ENCODE measurements at places on chromosomes 11 and 22.

DNA sequence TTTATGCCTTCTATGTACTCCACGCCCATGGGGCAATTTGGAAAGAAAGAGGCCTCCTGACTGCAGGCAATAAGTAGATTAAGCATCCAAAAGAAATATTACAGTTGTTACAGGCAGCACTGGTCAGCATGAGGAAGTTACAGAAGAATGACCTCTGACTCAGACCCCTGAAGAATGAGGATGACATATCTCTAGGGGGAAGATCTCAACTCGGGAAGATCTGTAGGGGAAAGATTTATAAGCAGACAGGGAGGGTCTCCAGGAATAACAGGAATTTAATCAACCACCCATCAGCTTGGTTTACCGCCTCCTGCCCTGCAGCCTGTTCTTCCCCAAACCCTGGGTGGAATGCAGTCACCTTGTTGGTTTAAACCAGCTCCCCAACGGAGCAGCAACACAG, 58.0 kb downstream of the RCN1 start:
- H3K27ac ChIP-seq = no peak overlapping the region
- no peaks in the 10 kb centered on the region for H3K27me3 ChIP-seq
- peaks cover 3% of the 10 kb centered on the region for H3K4me1 ChIP-seq
- DNase-seq = no peak
- no peak overlapping the region for H3K4me3 ChIP-seq

- no peak for DNase-seq
- no peaks in the 10 kb centered on the region for H3K27me3 ChIP-seq
- H3K27ac ChIP-seq = peak overlapping the region; percentile 95
- peaks cover 86% of the 10 kb centered on the region for H3K4me1 ChIP-seq
- peak overlapping the region; percentile 35 for H3K4me3 ChIP-seq
Observed at GRCh38 chr22:36156119-36156514, 4.4 kb downstream of the APOL3 start.

DNA sequence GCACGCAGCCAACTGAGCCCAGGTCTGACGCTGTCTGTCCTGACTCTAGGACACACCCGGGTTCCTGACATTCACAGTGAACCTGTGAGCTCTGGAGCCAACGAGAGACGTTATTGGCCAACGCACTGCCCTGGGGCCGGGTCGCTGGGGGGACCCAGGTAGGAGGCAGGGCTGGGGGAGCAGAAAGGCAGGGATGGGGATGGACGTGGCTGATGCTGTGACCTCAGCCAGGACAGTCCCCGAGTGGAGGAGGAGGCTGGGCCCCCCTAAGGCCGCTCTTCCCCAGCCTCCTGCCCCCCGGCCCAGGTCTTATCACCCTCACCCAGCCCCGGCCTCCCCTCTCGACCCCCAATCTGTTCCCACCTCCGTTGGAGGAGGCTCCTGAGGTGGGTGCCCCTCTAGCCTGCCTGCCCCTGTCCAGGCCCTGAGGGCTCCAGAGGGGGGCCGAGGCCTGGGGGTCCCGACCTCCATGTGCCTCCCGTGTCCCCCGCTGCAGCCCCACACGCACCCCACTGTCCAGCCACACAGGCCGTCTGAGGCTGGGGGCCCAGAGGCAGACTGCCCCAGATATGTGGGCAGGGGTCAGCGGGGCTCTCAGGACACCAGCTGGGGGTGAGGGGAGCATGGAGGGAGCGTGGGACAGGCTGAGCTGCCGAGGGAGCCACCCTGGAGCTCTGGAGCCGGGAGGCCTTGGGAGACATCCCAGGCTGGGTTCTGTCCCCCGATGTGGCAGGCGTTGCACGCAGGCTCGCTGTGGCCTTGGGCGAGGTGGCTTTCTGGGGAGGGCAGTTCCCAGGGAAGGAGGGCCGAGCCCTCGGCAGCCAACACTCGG, 29.2 kb upstream of the MUC5AC start:
- H3K4me3 ChIP-seq = no peak overlapping the region
- H3K27ac ChIP-seq = no peak overlapping the region
- no peaks in the 10 kb centered on the region for H3K4me1 ChIP-seq
- no peaks in the 10 kb centered on the region for H3K36me3 ChIP-seq
- no peaks in the 10 kb centered on the region for H3K27me3 ChIP-seq
- DNase-seq = peak; percentile 70

DNA sequence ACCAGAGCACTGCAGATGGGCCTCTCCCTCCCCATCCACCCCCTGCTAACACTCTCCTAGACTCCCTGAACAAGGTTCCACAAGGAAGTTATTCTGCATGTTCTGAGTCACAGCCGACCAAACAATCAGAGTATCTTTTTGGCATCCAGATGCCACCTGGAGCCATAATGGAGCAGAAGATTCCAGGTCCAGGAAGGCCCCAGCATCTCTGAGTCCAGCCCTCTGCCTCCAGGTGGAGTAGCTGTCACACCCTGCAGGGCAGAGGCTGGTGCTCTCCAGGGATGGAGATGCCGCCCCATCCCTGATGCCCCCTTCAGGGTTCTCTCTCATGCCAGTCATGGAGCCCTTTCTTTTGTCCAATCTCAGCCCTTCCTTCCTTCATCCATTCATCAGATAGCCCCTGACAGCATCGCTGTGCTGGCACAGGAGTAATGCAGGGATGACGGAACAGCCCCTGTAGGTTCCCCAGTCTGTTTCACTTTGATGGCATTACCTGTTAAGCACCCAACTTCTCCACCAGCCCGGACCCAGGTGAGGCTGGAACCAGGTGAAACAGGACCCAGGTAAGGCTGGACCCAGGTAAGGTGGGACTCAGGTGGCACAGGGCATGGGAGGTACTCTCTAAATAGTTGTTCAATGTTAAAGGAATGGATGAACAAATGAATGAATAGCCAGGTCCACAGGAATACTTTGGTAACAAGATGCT, 20.1 kb upstream of the TSKU start:
- H3K27me3 ChIP-seq = no peaks in the 10 kb centered on the region
- no peaks in the 10 kb centered on the region for H3K36me3 ChIP-seq
- no peak overlapping the region for H3K27ac ChIP-seq
- no peak for DNase-seq

DNA sequence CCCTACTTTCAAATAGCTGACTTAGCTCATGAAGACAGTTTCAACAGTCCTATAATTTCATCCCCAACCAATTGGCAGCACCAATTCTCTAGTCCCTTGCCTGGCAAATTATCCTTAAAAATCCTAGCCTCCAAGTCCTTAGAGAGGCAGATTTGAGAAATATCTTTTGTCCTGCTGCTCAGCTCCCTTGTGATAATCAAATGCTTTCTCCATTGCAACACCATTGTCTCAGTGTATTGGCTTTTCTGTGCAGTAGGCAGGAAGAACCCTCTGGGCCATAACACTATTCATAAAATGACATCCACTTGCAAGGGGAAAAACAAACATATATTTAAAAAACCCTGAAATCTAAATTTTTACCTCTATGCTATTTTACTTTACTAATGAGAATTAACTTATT, 89.6 kb downstream of the AASDHPPT start:
- H3K27me3 ChIP-seq = no peaks in the 10 kb centered on the region
- H3K27ac ChIP-seq = no peak overlapping the region
- DNase-seq = no peak
- no peaks in the 10 kb centered on the region for H3K4me1 ChIP-seq
- no peak overlapping the region for H3K4me3 ChIP-seq
- no peaks in the 10 kb centered on the region for H3K36me3 ChIP-seq

- peak; percentile 93 for DNase-seq
- H3K27ac ChIP-seq = peak overlapping the region; percentile 94
- no peaks in the 10 kb centered on the region for H3K27me3 ChIP-seq
- peaks cover 46% of the 10 kb centered on the region for H3K36me3 ChIP-seq
- peak overlapping the region; percentile 8 for H3K4me3 ChIP-seq
Observed at GRCh38 chr11:65539744-65540289, 14.9 kb downstream of the SCYL1 start.

GRCh38 chr11:108713076-108713790, 48.4 kb downstream of the DDX10 start:
- no peak overlapping the region for H3K4me3 ChIP-seq
- no peaks in the 10 kb centered on the region for H3K4me1 ChIP-seq
- no peak for DNase-seq

GRCh38 chr22:23774114-23774921, 1.7 kb downstream of the MMP11 start:
- no peaks in the 10 kb centered on the region for H3K36me3 ChIP-seq
- H3K4me3 ChIP-seq = no peak overlapping the region
- DNase-seq = no peak
- H3K4me1 ChIP-seq = peaks cover 30% of the 10 kb centered on the region

DNA sequence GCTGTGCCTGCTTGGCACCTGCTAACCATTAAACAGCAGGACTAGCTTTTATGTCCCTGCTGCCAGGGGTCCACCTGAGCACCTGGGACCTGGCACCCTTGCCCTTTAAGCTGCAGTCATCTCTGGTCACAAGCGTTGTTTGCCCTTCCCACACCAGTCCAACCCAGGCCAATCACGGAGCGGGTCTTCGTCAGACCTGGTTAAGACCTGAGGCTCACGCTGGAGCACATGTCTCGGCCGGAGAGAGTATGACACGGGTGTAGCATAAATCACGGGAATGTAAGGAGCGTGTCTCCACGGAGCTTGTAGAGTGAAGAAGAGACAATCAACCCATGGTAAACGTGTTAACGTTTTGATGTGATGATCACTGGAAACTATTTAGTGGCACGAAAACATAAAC, 847.3 kb downstream of the BRD1 start:
- H3K4me3 ChIP-seq = no peak overlapping the region
- no peaks in the 10 kb centered on the region for H3K4me1 ChIP-seq
- no peaks in the 10 kb centered on the region for H3K27me3 ChIP-seq
- no peak for DNase-seq

GRCh38 chr11:69131644-69132300, 24.0 kb upstream of the SMIM38 start:
- no peaks in the 10 kb centered on the region for H3K27me3 ChIP-seq
- H3K4me1 ChIP-seq = peaks cover 11% of the 10 kb centered on the region
- DNase-seq = no peak
- peak overlapping the region; percentile 5 for H3K27ac ChIP-seq
- no peak overlapping the region for H3K4me3 ChIP-seq

DNA sequence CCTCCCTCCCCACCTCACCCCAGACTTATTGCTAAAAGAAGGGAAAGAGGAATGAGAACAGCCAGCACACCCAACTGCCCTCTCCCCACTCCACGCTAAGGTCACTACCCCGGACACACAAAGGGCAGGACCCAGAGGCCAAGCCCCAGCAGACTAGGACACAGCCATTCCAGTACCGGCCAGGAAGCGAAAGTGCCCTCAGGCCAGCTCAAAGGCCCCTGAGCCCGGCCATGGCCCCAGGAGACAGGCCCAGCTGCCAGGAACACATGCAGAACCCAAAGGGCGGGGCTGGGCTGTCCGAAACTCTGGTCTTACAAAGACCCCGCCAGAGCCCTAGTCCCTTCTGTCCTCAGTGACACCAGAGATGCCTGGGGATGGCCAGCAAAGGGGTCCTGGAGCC, 5.5 kb downstream of the RCOR2 start:
- DNase-seq = no peak
- H3K27ac ChIP-seq = no peak overlapping the region
- peaks cover 37% of the 10 kb centered on the region for H3K36me3 ChIP-seq
- peaks cover 7% of the 10 kb centered on the region for H3K4me1 ChIP-seq
- no peak overlapping the region for H3K4me3 ChIP-seq

DNA sequence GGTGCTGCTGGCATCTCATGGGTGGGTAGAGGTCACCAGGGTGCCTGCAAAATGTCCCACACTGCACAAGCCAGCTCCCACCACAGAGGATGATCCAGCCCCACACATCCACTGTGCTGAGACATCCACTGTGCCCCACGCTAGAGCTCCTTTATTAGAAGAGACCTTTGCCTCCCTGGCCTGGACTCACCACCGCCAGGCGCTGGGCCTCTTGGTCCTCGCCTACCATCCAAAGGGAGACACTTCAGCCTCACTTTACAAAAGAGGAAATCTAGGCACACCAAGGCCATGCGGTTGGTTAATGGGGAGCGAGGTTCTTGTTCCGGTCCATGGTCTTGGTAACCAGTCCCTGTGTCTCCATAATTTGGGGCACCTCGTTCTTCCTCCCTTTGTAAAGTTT, 3.4 kb upstream of the ANO1 start:
- H3K36me3 ChIP-seq = no peaks in the 10 kb centered on the region
- no peak overlapping the region for H3K4me3 ChIP-seq
- DNase-seq = peak; percentile 15
- H3K27me3 ChIP-seq = no peaks in the 10 kb centered on the region
- no peak overlapping the region for H3K27ac ChIP-seq

DNA sequence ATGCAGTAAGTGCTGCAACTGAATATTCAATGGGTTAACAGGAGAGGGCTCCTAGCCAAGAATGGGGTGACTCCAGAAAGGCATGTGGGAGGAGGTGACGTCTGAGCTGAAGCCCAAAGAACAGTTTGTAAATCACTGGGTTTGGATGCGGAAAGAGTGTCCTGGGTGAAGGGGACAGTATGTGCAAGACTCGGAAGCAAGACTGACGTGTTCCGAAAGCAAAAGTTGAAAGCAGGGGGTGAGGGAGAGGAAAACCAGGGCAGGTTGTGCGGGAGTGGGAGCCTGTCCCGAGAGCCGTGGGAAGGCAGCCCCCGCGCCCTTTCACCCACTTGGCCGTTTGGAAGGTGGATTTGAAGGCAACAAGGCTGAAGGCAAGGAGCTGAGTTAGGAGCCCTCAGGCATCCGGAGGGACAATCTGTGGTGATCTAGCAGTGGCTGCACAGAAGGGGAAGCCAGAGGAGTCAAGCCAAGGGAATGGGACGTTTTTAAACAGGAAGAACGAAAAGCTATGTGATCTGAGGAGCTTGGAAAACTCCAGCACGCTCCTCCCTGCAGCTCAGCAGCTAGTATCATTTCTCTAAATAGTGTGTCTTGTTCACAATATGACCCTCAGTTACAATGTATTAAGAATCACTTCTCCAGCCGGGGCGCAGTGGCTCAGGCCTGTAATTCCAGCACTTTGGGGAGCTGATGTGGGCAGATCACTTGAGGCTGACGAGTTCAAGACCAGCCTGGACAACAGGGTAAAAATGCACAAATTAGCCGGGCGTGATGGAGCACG, 7.7 kb downstream of the SLC25A18 start:
- H3K27ac ChIP-seq = peak overlapping the region; percentile 89
- H3K4me1 ChIP-seq = peaks cover 31% of the 10 kb centered on the region
- H3K36me3 ChIP-seq = no peaks in the 10 kb centered on the region
- no peaks in the 10 kb centered on the region for H3K27me3 ChIP-seq
- peak; percentile 62 for DNase-seq
- peak overlapping the region; percentile 27 for H3K4me3 ChIP-seq

DNA sequence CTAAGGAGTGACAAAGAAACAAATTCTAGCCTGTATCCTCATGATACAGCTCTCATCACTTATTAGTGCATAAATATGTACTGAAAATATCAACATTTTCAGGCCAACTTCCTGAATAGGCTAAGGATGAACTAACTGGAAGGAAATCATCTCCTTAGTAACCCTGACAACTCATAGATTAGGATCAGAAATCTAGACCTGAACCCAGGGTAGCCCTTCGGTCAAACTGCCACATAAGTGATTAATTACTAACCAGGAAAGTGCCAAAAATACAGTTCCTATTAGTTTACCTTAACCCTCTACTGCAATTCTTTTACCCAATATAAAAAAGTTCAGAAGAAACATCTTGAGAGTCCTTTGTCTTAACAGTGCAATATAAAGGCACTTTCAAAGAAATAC, 40.0 kb downstream of the AMBRA1 start:
- no peaks in the 10 kb centered on the region for H3K36me3 ChIP-seq
- H3K4me1 ChIP-seq = peaks cover 38% of the 10 kb centered on the region
- no peaks in the 10 kb centered on the region for H3K27me3 ChIP-seq
- DNase-seq = no peak

Measured in upper lobe of left lung (tissue), 6 donors.